ENCODE measurements at places on chromosomes 7 and 10. TPM values are rescaled to one million over a fixed set of nuclear protein-coding genes. Genes with fewer than 3 reads are reported as not detected.

- peaks cover 63% of the 10 kb centered on the region for H3K27me3 ChIP-seq
- H3K27ac ChIP-seq: no peak overlapping the region
- no peak overlapping the region for H3K4me3 ChIP-seq
- no peaks in the 10 kb centered on the region for H3K4me1 ChIP-seq
- no peak for DNase-seq
Observed at GRCh38 chr7:4937411-4937810, 21.6 kb downstream of the MMD2 start.

- H3K27me3 ChIP-seq: no peaks in the 10 kb centered on the region
- no peak for DNase-seq
- no peak overlapping the region for H3K4me3 ChIP-seq
- H3K27ac ChIP-seq: no peak overlapping the region
- peaks cover 16% of the 10 kb centered on the region for H3K4me1 ChIP-seq
Observed at GRCh38 chr7:2384354-2385243, 18.8 kb upstream of the CHST12 start.

Gene TSPAN12
- total RNA-seq: 68.7 TPM

GRCh38 chr7:105224884-105225651, 163.7 kb downstream of the SRPK2 start:
- H3K27me3 ChIP-seq: no peaks in the 10 kb centered on the region
- H3K36me3 ChIP-seq: no peaks in the 10 kb centered on the region
- peaks cover 20% of the 10 kb centered on the region for H3K4me1 ChIP-seq

- no peaks in the 10 kb centered on the region for H3K27me3 ChIP-seq
- no peak for DNase-seq
- no peak overlapping the region for H3K4me3 ChIP-seq
- H3K27ac ChIP-seq: no peak overlapping the region
Observed at GRCh38 chr7:152292897-152293296, 142.9 kb downstream of the KMT2C start.

Gene CXCL12
- 130 TPM for total RNA-seq

DNA sequence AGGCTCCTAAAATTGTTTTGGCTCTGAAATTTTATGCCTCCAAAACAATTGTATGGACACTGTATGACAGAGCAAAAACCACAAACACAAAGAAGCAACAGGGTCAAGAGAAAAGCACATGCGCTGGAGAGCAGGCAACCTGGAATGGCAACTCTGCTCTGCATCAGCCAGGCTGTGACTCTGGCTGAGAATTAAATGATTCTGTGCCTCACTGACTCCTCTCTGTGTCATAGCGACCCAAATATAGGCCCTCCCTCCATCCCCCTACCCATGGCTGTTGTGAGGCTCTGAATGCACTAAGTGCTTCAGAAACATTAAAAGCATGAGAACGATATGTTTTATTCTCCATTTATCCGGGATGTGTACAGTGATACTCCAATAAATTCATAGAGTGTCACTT, 24.9 kb upstream of the NEBL start:
- H3K4me3 ChIP-seq: no peak overlapping the region
- H3K36me3 ChIP-seq: no peaks in the 10 kb centered on the region
- no peak overlapping the region for H3K27ac ChIP-seq

GRCh38 chr10:127142136-127142535, 54.3 kb downstream of the INSYN2A start:
- no peaks in the 10 kb centered on the region for H3K27me3 ChIP-seq
- H3K27ac ChIP-seq: no peak overlapping the region
- no peak for DNase-seq
- peaks cover 2% of the 10 kb centered on the region for H3K36me3 ChIP-seq

DNA sequence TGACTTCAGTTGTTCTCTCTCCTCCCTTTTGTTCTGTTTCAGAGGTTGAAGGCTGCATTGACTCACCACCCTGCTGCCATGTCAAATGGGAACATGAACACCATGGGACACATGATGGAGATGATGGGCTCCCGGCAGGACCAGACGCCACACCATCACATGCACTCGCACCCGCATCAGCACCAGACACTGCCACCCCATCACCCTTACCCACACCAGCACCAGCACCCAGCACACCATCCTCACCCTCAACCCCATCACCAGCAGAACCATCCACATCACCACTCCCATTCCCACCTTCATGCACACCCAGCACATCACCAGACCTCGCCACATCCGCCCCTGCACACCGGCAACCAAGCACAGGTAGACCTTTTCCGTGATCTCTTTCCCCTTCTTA, 154.0 kb downstream of the TRIL start:
- H3K36me3 ChIP-seq: peaks cover 18% of the 10 kb centered on the region
- DNase-seq: no peak
- no peaks in the 10 kb centered on the region for H3K27me3 ChIP-seq
- no peaks in the 10 kb centered on the region for H3K4me1 ChIP-seq
- H3K4me3 ChIP-seq: no peak overlapping the region
- no peak overlapping the region for H3K27ac ChIP-seq

Gene OR2A42
- not detected for total RNA-seq

Gene AMPH
- total RNA-seq: 2.6 TPM

All from left ventricle myocardium inferior (tissue), 1 donor.